Activated CD8-positive, alpha-beta memory T cell treated with anti-CD3 and anti-CD28 coated beads, Interleukin-2, amount 50 U/mL, for 48 hours (primary cell): ENCODE measurements at places on chromosomes 13 and 19.
A peak's percentile ranks its signal among the peaks of the same experiment; 100 is the strongest.

- DNase-seq, result peak; percentile 82
Observed at GRCh38 chr19:55341171-55341588, 1.5 kb downstream of the KMT5C start.

DNA sequence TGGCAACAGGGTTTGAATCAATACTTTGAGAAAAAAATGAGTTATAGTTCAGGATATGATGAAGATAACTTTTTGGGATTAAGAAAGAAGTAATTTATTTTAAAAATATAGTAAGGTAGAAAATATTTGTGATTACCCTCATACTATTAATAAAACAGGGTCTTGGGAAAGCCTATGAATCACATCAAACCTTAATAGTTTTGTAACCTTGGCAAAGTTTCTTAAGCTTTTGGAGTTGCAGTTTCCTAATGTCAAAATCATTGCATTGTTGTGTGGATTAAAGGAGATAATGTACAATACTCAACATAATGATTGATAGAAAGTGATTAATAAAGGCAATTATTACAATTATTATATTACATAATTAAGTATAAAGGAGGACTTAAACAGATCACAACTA, 149.0 kb downstream of the LMO7 start:
- no peak for DNase-seq

DNA sequence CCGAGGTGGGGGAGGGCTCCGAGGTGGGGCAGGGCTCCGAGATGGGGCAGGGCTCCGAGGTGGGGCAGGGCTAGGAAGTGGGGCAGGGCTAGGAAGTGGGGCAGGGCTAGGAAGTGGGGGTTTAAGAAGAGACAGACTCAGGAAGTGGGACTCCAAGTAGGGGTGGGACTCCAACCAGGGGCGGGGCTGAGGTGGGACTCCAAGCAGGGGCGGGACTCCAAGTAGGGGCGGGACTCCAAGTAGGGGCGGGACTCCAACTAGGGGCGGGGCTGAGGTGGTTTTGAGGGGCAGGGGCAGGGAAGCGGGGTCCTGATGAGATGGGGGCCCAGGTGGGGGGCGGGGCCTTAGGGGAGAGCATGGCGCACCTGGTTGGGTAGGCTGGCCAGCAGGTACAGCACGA, 13.6 kb downstream of the CFD start:
- peak; percentile 77 for DNase-seq

DNA sequence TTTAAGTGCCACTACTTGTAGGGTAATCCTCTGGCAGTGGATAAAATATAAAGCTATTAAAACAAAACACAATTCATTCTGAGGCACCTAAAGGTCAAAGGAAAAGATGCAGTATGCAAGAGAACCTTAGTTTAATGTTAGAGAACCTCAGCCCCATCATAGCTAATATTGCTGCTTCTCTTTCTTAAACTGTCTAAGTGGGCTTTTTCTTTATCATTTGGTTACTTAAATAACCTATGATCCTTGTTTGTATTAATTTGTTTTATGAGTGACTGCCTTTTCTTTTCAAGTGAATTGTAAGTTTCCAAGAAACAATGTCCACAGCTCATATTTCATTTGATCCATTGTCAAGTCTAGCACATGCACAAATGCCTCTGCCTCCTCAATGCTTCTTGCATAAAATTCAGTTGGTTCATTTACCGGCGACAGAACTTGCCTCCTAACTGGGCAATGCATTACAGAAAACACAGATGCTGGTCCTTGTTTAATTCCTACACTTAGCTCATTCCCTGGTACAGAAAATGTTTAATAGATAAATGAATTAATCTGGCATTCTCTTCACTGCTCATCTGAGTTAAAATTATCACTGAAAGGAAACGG, 1049.8 kb downstream of the OLFM4 start:
- DNase-seq, result no peak

DNA sequence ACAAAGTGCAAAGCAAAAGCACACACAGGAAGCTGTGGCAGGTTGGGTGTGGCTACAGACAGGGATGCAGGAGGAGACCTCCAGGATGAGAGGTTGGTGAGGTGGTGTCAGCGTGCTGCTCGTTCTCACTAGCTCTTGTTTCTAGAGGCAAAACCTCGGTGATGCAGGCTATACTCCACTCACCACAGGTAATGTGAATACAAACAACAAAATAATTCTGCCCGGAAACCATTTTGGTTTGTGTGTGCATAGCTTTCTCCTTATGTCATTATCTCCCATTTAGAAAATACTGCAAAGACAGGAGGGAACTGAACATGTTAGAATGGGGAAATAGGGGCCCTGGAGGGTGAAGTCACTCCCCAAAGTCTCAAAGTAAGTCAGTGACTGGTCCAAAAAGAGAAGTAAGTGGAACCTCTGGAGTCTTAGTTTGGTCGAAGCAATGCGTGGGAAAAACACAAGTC, 9.4 kb downstream of the LCP1 start:
- no peak for DNase-seq

GRCh38 chr13:64765636-64766035, 2464.5 kb downstream of the PCDH9 start:
- no peak for DNase-seq

DNA sequence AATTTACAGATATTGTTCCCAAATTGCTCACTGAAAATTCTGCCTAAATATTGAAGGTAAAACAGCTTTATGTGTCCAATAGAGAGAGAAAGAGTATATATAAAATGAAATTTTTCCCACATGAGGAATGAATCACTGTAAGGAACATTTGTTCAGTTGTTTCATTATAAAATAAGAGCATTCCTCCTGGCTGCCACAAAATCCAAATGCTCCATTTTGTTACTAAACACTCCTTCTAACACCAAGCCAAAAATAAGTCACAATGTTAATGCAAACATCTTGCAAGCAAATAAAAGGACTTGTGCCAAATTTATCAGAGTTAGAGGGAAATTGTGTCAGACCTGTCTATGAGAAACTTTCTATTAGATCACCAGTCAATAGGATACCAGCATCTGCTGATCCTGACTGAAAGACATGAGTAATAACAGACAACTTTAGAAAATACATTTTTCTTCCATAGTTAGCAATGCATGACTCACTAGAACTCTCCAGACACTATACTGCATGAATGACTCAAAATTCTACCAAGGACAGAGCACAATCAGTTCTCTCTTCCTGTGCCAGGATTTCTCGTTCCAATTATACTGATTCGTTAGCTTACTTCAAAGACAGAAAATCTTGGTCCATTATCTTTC, 83.5 kb upstream of the FNDC3A start:
- DNase-seq, result no peak

DNA sequence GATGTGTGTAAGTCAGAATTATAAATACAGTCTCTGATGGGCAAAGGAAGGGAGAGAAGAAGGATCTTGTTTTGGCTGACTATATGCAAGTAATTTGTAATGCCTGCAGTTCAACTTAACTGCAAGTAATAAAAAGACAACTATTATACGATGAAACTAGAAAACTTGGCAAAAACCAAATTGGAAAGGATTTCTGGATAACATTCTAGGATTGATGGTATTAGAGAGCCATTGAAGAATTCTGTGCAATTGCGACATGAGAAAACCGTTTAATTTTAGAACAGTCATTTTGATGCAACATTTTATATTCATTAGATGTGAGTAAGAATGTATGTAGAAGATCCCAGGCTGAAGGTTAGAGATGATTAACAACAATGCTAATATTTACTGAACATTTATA, 1334.1 kb downstream of the EFNB2 start:
- no peak for DNase-seq

DNA sequence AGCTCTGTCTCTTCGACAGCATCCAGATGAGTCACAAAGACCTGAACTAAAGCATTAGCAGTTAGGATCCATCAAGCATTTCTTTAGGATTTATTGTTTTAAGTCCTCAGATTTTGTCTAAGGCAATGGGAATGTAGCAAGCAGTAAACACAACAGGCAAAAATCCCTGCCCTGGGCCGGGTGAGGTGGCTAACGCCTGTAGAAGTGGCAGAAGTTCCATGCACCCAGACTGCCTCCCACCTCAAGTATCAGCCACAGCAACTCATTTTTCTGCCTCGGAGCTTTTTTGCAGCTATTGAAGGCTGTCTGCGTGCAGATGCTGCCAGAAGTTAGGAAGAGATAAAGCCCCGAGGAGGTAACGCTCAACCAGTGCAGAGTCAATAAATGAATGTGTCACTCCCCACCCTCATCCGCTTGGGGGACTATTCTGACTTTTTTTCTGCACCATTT, 47.1 kb upstream of the MRI1 start:
- DNase-seq, result no peak

DNA sequence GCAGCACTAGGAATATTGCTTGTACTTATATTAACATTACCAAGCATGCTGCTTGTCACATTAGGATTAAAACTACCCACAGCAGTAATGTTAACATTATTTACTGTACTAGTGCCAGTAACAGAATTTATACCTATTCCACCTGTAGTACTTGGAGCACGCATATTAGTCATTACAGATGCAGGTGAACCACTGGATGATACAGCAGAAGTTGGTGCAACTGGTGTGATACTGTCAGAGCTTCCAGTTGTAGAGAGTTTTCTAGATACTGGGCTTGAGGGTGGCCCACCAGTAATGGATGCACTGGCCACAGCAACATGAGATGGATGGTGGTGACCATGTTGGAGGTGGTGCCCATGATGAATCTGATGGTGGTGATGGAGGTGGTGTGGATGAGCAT, 1.1 kb downstream of the TSC22D1 start:
- DNase-seq, result no peak
